ENCODE measurements at places on chromosomes 16 and 17.

DNA sequence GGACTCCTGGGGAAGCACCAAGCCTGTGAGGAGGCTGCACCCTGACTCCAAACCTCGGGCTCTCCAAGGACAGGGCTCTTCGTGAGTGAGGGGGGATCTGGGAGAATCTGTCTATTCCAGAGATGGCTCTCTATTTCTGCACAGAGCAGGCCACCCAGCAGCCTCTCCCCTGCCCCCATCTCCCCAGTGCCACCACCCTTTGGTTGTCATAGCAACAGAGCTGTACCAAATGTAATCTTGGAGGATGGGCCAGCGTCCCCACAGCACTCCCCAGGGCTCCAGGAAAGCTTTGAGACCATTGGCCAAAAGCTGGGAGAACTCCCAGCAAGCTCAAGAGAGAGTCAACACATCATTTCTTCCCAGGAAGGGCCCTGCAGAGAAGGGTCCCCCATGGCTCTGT lies 49.3 kb downstream of the ABCC12 start:
- DNase-seq: no peak

DNA sequence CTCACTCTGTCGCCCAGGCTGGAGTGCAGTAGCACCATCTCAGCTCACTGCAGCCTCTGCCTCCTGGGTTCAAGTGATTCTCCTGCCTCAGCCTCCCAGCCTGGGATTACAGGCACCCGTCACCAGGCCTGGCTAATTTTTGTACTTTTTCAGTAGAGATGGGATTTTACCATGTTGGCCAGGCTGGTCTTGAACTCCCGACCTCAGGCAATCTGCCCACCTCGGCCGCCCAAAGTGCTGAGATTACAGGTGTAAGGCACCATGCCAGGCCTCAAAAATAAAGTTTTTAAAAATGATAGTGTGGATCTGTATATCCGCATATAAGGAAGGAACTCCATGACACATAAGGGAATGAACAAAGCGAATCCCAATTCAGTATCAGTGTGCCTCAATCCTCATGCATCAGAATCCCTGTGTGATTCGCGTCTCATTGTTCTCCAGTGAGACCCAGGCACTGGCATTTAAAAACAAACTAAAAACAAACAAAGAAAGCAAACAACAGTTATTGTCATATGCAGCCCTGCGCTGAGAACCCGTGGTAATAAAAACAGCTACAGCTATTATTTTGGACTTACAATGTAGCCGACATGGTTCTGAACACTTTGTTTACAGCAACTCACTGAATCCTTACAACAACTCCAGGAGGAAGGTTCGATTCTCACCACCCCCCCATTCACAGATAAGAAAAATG lies 54.1 kb upstream of the CREBBP start:
- DNase-seq: no peak

GRCh38 chr17:16381496-16381820 lies 567 bp downstream of the UBB start:
- DNase-seq: no peak

DNA sequence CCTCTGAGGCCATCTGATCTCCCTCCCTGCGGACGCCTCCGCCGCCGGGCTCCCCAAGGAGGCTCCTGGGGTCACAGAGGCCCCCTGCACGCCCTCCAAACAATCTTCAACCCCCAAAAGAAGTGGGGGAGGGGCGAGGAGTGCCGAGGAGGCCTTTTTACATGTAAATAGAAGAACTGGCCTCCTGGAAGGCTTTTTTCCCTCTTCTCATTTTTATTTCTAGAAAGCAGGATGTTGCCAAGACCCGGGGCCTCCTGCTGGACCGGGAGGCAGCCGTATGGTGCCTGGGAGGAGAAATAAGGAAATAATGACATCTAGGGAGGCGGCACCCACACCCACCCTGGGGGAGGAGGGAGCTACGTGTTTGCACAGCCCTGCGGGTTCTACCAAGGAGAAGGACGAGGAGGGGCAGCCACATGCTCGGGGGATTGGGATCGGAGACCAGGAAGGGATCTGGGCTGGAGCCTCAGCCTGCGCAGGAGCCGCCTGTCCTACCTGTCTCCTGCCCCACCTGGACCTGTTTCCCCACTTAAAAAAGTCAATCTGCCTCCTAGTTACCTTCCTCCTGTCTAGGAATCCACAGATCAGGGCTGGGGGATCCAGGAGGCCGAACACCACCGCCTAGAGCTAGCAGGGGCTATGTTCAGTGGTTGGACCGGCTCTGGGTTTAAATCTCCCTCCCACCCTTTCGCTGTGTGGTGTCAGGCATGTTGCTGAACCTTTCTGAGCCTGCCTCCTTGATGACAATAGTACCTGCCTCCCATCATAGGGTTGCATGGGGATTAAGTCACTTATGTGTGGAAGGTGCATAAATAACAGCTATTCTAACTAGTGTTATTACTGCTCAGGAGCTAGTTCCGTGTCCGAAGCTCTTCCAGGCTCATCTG lies 175.7 kb upstream of the GSE1 start:
- no peak for DNase-seq

- DNase-seq: no peak
These were observed 91.0 kb downstream of the RTN4RL1 start for GRCh38 chr17:1933875-1934715.

Measured in activated CD4-positive, alpha-beta T cell treated with anti-CD3 and anti-CD28 coated beads for 48 hours (primary cell).